ENCODE measurements at places on chromosomes 4 and X.

- DNase-seq = no peak
Measured at GRCh38 chr4:19748519-19749479, 502.9 kb upstream of the SLIT2 start.

- peak; percentile 81 for DNase-seq
Measured at GRCh38 chrX:132219343-132219768, at the start of gene RAP2C. TSS of gene RAP2C (minus strand) at chrX:132219447. CDS start at chrX:132217268, 2,179 bp downstream.

DNA sequence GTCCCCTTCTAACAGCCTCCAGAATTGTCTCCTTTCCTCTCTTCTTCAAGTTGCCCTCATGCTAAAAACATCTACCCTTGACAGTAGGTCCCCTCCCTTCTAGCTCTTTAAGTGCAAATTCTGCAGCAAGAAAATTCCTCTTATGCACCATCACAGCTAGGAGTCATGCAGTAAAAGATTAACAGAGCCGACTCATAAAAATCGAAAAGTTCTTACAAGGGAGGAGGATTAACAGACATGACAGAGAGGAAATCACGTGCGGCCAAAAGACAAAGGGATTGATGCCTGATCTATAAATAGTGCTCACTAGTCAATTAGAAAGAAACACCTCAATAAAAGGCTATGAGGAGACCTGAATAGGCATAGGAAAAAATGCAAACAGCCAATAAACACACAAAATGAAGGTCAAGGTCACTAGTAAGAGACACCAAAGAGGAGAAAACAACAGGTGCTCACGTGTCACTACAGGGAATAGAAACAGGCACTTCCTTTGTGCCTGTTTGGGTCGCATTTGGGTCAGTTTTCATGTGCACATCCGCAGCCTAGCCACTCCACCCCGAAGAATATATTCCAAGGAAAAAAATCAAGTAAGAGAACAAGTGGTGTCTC is 3.4 kb downstream of the RNF212 start:
- no peak for DNase-seq

GRCh38 chr4:95050980-95051701 is 293.4 kb downstream of the BMPR1B start:
- no peak for DNase-seq

DNA sequence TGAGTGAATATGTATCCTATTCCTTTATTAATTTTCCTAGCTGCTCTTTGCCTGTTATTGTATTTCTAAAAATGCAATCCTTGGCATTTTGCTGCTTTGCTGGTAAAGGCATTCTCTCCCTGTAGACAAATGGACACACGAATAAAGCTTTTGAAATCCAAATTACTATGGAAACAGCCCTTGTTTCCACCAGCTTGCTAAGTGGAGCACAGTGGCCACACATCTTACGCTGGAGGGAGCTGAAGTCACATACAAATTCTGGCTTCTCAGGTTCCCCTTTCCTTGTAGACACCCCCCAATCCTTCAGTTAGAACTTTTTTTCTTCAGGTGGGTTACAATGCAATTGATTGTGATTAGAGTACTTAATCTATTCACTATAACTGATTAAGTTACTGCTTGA is 66.2 kb downstream of the AGA start:
- DNase-seq = no peak

DNA sequence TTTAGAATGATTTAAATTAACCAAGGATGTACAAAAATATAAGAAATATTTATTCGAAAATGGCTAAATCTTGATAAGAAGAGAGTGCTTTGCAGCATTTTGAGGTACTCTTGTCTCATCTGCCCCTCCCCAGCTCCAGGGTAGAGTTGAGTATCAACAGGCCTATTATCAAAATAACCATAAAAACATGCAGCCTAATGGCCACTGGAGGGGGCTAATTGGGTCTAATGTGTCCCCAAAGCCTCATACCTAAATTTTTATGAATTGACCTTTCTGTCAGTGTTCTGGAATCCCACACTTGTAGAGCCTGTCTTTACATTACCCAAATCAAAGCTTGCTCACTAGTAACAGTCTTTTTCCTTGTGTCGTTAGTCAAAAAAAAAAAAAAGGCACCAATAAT is 544.9 kb upstream of the CPXCR1 start:
- no peak for DNase-seq
